ENCODE measurements at places on chromosomes 2 and 18.

DNA sequence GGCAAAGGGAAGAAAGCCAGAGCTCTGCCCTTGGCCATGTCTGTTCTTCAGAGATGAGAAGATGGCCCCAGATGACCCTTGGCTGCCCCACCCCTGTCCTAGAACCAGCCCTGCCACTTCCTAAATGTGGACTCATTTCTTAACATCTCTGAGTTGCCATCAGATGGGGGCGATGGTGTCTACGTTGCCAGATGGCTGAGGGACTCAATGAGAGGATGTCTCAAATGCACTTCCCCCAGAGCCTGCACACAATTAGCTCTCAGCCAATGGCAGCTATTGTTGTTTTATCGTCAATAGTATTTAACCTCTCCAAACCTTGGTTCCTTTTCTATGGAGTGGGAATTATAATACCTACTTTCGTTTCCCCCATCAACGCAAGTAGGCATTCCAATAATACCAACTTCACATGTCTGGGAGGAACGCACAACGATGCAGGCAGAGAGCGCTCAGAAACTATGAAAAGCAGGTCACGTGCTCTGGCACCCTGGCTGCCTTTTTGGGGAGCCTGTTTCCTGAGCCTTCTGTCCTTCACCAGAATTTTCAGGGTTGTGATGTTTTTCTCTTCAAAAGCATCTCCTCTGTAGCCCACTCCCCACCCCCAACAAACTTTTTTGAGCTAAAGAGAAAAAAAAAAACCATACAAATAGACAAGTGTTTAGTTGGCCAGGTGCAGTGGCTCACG lies 100.3 kb downstream of the MCFD2 start:
- no peak for DNase-seq

DNA sequence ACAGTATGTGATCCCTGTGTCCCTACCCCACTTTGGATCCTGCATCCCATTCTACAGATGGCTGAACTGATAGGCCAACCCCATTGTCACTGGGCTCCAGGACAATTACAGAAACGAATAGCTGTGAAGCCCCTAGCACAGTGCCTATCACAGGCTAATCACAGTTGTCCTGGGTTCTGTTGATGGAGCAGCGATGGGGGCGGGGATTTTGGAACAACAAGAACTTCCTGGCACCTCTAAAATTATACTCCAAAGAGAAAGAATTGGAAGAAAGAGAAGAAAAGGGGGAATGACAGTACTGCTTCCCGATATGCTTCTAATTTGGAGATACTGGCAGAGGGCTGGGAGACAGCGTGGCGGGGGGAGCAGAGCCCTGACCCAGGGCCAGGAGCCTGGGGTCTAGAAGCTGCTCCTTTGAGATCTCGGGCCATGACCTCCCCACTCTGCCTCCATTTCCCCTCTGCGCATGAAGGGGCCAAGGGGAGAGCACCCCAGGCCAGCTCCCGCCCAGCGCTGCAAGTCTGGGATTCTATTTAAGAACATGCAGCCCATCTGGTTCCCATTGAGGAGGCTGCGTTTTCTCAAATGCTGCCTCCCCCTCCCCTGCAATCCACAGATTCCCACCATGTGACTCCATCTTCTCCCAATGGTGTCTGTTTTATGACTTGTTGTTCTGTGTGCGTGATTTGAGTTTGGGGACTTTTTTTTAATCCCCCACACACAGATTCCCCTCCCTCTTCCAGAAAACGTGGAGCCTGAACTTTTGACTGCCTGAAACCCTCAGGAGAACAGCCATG lies 202.7 kb downstream of the CYP26B1 start:
- no peak for DNase-seq

GRCh38 chr2:1010415-1010930 lies 59.8 kb downstream of the SNTG2 start:
- no peak for DNase-seq

GRCh38 chr2:122651236-122651635 lies 895.8 kb downstream of the TSN start:
- DNase-seq, result no peak

- DNase-seq, result no peak
Observed at GRCh38 chr18:72768681-72769229, 99.0 kb downstream of the NETO1 start.

DNA sequence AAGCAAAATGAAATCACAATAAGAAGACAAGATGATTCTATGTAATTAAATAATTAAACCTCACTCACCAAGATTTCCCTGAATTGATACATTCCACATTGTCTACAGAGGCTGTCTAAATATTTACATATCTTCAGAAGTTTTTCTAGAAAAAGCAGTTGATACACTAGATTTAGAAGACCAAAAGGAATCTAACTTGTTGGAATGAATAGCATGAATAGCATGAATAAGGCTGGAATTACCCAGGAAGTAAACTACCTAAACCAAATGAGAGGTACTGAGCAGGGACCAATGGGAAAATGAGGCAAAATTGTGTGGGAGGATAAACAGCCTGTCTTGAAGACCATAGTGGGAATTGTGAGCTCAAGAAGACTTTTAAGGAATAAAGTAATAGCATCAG lies 479.7 kb downstream of the TXNL1 start:
- no peak for DNase-seq

- no peak for DNase-seq
Observed at GRCh38 chr2:189585226-189585756, 4.7 kb upstream of the SLC40A1 start.

DNA sequence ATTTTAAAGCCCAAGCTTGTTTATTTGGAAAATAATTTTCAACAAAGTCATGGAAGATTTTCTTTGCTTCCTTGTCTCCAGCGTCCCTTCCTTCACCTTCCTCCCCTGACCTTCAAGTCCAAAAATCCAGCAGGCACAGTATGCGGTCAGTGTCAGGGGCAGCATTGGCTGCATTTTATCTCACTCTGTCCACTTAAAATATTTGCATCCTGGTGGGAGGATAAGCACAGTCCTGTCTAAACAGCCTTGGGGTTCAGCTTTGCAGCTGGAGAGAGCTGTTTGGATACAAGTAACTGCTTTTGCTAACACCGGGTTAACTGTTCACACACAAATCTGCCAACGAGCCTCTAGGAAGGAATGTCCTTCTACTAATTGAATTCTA lies 318.1 kb downstream of the PDE11A start:
- DNase-seq, result no peak

DNA sequence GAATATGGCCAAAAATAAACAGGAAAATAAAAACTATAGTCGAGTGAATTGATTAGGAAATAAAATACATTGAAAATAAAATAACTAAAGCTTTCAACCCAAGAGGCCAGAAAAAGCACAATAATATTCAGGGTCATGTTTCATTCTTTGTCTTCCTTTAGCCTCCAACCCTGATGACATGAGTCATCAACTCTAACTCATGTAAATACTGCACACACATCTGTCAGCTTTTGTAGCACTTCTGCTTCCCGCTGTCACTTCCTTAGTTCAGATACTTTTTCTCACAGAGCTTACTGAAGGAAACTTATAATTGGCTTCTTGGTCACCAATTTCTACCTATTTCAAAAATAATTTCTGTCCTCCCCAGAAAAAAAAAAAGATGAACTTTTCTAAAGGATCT lies 112.8 kb downstream of the UPP2 start:
- peak; percentile 42 for DNase-seq

DNA sequence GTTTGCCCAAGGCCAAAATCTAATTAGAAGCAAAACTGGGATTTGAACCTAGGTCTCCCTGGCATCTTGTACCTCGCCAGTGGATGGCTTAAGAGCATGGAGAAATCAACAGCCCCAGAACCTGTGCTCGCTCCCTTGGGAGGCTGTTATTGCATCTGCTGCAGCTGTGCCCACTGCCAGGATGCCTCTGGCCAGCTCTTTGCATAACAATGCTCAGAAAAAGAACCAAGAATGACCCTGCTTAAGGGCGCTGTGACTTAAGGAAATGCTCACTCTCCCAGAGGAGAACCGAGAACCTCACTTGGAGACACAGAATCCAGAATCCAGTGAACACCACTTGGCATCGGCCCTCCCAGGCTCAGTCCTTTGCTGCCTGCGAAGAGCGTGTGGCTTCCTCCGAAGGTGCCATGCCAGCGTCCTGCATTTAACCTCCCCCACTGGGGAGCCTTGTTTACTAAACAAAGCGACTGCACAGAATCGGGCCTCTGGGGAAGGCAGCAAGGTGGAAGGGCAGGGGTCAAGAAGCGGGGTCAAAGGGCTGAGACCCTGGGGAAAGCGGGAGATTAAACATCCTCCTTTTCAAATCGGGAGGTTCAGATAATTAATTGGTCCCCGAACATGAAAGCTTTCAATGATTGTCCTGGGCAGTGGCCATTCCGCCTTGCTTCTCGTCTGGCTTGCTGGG lies 71.0 kb upstream of the BOD1L2 start:
- DNase-seq, result no peak

GRCh38 chr2:20563251-20563650 lies 87.6 kb downstream of the HS1BP3 start:
- DNase-seq, result no peak

- no peak for DNase-seq
Observed at GRCh38 chr2:227198866-227199265, 34.4 kb downstream of the COL4A3 start.

GRCh38 chr18:7207366-7207915 lies 23.4 kb upstream of the LRRC30 start:
- DNase-seq, result no peak

DNA sequence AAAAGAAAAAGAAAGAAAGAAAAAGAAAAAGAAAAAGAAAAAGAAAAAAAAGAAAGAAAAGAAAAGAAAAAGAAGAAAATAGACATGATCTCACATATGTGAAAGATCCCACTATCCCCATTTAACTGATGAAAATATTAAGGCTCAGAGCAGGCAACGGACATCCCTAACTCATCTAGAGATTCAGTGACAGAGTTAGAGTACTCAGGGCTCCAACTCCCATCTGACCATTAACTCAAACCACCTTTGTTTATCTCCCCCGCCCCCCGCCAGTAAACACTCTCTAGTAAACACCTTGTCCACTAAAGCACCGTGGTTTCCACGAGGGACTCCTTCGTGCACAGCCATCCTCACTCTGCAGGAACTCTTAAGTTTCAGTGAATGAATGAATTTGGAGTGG lies 142.9 kb downstream of the TGIF1 start:
- no peak for DNase-seq

DNA sequence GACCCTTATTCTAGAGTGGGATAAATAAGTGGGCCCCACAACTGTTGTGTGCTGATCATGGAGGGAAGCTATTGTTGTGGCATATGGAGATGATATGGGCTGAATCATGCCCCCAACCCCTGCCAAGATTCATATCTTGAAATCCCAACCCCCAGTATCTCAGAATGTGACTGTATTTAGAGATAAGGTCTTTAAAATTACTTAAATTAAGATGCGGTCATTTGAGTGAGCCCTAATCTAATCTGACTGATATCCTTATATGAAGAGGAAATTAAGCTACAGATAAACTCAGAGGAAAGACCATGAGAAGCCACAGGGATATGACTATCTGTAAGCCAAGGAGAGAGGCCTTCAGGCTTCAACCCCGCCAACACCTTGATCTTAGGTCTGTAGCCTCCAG lies 188.3 kb upstream of the RND3 start:
- DNase-seq, result no peak

- DNase-seq, result no peak
Observed at GRCh38 chr2:229578052-229578846, 136.1 kb downstream of the DNER start.

DNA sequence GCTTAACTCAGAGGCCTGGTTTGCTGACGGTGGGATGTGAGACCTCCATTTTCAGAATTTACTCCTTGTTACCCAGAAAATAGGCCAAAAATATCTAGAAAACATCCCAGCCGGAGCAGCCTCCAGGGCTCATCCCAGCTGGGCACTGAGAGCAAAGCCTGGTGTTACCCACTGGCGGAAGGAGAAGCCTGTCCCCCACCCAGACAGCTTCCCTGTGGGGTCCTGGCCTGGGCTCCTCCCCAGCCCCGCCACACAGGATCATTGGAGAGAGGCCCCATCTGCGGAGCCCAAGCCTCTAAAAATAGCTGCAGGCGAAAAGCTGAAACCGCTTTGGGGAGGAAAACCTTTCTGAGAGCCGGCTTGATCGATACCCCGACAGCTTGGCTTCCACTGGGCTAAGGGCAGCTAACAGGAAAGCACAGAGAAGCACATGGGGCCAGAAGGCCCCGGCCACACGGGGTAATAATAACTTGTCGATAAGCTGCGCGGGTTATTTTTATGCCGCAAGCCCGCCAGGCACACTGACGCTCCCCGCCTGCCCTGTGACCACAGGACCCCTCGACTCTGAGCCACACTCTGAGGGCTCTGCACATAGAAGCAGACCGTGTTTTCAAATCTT lies 26.9 kb upstream of the FAHD2A start:
- no peak for DNase-seq

DNA sequence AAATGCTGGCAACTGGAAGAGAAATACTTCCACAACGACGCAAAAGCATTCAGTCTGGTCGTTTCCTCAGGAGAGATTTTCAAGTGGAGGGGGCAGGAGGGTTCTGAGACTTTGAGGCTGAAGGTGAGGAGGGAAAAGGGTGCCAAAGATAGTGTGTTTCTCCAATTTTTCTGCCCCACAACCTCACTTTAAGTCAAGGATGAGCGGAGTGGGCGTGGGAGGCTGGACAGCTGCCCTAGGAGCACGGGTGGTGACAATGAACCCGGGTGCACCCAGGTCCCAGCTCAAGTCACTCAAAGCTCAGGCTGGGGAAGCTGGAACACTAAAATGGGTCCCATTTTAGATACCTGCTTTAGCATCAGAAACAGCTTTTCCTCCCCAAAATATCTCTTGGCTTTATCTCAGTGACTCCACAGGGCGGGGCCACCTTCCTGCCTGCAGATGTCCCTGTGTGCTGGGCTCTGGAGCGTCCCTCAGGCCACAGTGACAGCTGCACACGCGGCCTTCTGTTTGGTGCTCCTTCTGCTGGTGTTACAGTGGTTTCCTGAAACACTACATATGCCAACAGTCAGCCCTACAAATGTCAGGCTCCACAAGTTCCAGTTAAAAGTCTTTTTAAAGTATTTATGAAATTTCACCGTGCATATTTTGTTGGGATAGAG lies 1.4 kb upstream of the MBP start:
- no peak for DNase-seq

GRCh38 chr2:105777506-105778055 lies 32.9 kb downstream of the NCK2 start:
- DNase-seq, result no peak

DNA sequence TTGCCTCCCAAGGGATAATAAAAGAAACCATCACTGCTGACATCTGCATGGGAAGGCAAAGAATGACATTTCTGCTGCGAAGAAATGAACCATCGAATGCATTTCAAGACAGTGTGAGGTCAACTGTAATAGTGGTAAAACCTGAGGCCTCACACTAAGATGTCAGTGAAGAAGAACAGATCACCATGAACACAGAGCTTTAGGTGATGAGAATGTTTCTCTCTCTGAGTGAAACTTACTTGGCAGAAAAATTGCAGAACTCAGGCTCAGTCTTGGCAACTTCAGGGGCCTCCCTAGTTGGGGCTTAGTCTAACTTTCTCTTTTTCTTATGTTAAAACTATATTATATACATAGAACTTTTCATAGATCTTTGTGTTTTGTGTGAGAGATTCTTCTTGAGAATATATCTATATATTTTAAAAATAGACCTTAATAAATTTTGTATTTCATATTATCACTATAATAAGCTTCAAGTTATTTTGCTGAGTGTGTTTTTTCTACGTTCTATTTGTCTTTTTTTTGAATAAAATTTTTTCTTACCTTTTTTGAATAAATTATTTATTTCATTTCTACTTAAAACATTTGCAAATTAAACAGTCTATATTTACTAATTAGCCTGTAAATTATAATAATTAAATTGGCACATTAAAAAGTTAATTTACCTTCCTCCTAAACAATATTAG lies 427.5 kb upstream of the TRIB2 start:
- no peak for DNase-seq

Measured in brain microvascular endothelial cell (primary cell).